Activated T-cell treated with anti-CD3 and anti-CD28 coated beads for 24 hours (primary cell): ENCODE measurements at places on chromosomes 11 and 22.

DNA sequence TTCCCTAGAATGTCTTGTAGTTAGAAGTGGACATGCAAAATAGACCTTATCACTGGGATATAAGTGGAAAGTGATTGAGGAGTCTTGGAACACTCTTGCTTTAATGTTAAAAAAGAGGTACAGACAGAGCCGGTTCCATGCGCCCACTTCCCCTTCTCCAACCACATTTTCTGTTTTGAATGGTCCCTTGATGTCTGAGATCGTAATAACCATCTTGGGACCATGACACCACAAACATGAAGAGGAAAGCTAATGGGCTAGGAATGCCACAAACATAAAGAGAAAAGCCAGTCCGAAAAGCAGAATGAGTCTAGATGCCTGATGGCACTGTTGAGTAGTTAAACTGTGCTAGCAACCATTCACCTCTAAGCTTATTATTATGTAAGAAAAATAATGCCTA is 54.8 kb upstream of the SPON1 start:
- DNase-seq: no peak

- no peak for DNase-seq
Observed at GRCh38 chr11:116335078-116335477, 437.7 kb downstream of the BUD13 start.

- no peak for DNase-seq
Observed at GRCh38 chr22:46024136-46024840, 47.3 kb upstream of the WNT7B start.

- no peak for DNase-seq
Observed at GRCh38 chr22:46081036-46081830, 69.1 kb upstream of the PPARA start.

GRCh38 chr11:131109257-131109656 is 193.0 kb upstream of the SNX19 start:
- DNase-seq: no peak

DNA sequence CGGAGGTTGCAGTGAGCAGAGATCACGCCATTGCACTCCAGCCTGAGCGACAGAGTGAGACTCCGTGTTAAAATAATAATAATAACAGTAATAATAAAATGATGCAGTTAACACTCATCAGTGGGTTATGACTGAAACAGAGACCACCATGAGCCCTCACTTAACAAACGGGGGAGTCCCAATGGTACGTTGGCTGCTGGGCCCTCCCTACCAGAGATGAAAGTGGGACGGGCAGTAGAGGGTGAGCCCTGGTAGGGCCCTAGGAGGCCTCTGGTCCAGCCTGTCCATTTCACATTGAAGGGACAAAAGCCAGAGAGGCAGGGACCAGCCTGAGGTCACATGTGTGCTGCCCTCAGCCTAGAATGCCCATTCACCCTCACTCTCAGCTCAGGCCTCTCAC is 13.7 kb upstream of the KIAA0930 start:
- DNase-seq: no peak

GRCh38 chr11:25794804-25795203 is 537.1 kb upstream of the ANO3 start:
- no peak for DNase-seq

DNA sequence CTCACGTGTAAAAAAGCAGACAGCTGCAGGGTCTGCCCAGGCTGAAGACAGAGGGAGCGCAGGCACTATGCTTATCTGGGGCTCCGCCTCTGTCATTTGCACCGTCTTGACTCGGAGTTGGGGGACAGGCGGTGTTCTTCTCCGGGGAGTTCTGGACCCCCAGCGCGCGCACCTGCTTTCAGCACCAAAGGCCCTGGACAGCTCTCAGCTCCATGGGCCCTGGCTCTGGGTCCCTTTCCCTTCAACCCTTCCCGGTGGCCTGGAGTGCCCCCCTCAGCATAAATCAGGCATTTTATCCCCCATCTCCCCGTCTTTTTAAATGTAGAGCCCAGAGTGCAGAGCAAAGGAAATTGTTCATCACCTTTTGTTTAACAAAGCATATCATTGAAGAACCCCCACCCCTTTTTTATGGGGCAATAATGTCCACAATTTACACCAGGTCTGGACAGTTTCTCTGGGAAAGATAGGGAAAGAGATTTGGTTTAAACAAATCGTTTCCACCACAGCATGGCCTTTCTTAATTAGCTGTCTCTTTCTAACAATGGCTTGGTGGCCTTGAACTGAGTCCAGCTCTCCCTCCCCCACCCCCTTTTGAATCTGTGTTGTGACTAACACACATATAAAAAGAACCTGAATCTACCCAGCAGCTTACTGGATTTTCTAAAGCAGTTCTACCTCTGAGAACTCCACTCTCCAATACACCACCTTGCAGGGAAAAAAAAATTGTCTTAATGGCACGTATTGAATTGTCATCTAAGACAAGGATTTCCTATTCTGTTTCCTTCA is 1.7 kb downstream of the SEZ6L start:
- no peak for DNase-seq

DNA sequence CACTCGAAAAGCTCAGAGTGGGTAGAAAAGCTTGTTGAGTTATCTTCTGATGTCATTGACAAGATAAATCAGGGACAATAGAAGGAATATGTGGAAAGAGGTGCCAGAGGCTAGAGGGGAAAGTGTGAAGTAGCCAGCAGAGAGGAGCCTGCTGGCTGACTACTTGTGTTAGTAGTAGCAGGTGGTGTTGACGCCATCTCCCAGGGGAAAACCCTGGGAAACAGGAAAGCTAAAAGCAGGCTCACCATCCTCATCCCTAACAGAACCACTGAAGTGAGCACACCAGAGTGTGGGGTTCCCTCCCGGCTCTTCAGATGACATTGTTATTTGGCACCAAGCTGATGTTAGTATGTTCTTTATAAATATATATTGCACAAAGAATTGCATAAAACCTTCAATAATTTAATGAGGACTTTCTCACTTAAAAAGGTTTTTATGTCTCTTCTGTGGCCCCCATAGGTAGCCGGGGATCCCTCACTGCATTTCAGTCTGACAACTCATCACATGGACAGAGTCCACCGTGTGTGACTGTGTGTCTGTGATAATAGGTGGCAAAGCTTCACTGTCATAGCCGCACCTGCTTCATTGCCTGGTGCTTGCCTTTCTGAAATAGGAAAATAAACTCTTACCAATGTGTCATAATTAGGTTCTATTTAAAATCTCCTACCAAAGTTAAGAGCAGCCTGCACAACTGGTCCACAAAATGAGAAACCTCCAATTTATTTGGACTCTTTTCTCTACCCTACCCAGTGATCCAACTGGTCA is 63.2 kb upstream of the TOP3B start:
- DNase-seq: no peak

DNA sequence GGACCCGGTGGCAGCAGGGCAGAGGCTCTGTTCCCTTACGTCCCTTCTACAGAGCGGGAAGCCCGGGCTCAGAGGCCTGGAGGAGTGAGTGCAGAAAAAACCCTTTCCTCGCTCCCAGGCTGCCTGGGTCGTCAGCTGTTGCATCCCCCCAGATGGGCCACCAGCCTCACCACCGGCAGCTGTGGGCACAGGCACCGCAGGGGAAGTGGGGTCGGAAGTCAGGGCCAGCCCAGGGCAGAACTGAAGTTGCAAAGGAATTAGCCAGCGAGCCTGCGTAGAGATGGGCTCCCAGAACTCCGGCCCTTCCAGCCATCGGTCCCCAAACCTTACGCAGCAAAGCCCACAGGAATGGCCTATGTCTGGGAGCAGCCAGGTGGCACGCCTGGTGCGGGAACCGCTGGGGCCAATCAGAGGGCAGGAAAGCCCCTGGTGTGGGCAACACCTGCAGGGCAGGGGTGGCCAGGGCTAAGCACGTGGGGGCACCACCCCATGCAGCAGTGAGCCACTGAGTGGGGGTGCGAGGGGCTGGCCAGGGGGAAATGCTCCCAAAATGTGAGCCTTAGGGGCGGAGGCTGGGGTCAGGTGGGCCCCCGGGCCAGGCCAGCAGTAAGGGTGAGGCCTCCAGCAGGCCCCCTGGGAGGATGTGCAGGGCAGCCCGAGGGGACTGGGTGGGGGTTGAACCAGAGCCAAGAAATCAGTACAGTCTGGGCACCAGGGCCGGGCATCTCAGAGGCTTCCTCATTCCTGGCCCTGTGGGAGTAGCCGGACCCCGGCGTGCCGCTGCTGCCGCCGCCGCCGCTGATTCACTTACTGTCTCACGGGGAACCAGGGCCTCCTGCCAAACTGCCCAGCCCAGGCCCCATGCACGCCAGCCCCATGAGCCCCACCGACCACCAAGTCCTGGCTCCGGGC is 58.2 kb downstream of the WNT7B start:
- DNase-seq: no peak

DNA sequence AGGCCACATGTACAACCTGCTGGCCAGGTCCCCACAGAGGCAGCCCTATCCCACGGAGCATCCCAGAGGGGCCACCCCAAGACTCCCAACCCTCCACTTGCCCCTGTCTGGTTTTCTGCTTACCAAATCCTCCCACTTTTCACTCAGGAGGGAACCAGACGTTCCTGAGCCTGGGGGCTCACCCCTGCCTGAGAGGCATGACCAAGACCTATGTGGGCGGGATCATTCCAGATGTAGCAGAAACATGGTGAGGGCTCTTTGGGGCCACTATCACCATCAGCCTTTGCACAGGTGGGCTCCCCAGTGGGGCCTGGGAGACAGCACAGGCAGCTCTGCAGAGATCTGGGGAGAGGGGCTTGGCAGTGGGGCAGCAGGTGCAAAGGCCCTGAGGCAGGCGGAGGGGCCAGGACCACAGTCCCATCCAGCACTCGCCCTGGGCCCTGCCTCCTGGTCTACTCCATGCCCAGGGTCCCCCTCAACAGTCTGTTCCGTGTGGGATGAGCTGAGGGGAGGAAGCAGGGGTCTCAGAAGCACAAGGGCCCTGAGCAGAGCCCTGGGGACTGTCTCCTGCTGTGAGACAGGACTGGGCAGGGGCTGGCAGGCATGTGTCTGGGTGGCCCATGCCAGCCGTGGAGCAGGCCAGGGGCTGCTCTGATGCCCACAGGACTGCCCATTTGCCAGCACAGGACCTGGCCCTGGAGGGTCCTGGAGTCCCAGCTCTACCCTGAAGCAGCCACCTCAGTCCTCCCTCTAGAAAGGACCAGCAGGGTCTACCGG is 9.4 kb downstream of the PIM3 start:
- no peak for DNase-seq

DNA sequence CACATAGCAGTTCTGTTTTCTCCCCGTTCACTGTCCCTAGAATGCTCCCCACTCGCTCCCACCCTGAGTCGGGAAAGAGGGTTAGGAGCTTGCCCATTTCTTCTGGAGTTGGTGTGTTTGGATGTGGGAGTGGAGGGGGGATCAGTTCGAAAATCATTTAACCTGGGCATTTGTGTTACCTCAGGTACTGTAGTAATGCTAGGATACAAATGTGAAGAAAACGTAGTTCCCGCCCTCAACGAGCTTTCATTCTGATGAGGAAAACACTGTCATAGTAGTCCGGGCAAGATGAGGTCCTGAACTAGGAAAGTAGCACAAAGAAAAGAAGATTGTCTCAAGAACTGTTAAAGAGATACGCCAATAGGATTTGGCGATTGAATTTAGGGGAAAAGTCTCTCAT is 539 bp downstream of the SDHD start:
- DNase-seq: no peak

DNA sequence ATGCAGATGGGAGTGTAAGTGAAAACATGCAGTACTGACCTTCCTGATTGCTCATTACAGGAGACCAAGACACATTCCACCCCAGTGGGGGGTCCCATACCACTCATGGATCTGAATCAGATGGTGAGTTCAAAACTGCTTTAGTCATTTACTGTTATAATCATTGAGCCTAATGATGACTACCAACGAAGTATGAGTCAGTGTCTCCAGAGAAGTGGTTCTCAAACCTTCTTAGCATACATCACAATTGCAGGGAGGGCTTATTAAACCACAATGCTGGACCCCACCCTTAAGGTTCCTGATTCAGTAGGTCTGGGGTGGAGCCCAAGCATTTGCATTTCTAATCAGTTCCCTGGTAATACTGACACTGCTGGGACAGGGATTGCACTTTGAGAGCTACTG is 75.8 kb downstream of the CD44 start:
- peak; percentile 38 for DNase-seq

DNA sequence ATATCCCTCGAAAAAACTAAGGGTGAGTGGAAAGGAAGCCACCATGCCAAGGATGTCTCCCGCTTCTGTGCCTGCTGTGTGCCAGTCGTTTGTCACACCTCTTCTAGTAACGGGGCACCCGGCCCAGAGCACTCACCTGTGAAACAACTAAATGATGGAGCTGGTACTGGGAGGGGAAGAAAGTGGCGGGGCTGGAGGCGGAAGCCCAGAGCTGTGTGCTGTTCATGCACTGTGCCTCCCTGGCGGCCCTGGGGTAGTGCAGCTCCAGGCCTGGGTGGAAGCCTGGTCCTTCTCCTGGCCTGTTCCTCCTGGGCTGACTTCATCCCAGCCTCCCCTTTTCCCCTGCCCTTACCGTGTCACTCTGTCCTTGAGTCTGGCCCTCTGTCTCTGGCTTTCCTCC is 130.2 kb downstream of the CEP164 start:
- no peak for DNase-seq

DNA sequence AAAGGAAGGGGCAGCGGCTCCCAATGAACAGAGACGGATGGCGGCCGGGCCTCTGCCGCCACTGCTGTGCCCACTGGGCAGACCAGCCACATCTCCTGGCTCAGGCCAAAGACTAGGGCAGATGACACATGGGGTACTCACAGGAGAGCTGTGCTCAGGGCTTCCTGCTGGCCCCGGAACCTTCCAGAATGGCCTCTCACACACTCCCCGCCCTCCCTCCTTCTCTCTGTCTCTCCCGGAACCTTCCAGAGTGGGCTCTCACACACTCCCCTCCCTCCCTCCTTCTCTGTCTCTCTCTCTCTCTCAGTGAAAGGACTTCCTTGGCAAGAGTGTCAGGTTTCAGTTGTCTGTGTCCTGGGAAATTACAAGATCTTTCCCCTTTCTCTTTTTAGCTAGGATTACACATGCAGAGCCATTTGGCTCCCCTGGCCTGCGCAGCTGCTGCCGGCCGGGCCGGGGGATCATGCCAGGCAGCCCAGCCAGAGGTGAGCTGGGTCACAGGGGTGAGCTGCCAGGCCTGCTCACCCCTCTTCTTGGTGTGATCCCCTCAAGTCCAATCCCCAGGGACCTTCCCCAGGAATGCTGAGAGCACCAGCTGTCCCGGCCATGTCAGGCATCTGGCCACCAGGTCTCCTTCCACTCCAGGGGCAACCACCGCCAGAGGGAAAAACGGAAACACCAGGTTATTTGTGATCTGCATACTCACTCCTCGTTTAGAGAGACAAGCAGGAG is 45.3 kb upstream of the ADA2 start:
- no peak for DNase-seq

DNA sequence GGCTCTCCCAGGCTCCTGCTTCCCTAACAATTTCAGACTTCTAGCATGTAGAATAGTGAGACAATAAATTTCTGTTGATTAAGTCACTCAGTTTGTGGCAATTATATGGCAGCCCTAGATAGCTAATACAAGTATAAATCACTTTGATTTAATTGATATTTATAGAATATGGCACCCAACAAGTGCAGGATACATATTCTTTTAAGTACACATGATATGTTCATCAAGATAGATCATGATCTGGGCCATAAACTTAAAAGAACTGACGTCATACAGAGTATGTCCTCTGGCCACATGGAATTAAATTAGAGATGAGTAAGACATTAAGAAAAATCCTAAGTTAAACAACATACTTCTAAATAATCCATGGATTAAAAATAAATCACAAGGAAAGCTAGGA is 67.5 kb upstream of the AMOTL1 start:
- no peak for DNase-seq
